ENCODE measurements at places on chromosomes 3 and 15. TPM values are rescaled to one million over a fixed set of nuclear protein-coding genes. Genes with fewer than 3 reads are reported as not detected.

DNA sequence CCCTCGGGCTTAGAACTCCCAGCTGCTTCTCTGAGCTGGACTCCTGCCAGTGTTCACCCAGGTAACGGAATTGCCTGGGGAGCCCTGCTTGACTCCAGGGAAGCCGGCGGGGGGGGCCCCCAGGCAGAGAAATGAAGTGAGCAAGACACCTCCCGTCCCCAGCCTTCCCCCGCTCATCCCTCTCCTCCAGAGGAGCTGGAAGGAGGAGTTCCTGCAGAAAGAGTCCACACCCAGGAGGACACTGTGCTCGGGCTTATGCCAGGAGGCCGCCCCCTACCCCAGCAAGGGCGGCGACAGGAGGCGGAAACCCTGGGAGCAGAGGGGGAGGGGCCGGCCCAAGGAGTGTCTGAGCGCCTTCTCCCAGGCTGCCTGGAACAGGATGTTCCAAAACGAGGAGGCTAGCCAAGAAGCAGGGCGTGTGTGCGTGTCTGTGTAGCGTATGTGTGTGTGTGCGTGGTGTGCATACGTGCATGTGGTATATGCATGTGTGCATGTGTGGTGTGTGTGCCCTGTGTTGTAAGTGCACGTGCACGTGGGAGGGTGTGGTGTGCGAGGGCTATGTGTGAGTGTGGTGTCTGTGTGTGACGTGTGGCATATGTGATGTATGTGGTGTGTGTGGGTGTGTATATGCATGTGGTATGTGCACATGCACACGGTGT is 511.3 kb downstream of the SHQ1 start:
- peak overlapping the region; percentile 30 for H3K4me3 ChIP-seq
- no peak overlapping the region for H3K27ac ChIP-seq
- no peaks in the 10 kb centered on the region for H3K36me3 ChIP-seq
- no peaks in the 10 kb centered on the region for H3K4me1 ChIP-seq
- H3K27me3 ChIP-seq: no peaks in the 10 kb centered on the region

DNA sequence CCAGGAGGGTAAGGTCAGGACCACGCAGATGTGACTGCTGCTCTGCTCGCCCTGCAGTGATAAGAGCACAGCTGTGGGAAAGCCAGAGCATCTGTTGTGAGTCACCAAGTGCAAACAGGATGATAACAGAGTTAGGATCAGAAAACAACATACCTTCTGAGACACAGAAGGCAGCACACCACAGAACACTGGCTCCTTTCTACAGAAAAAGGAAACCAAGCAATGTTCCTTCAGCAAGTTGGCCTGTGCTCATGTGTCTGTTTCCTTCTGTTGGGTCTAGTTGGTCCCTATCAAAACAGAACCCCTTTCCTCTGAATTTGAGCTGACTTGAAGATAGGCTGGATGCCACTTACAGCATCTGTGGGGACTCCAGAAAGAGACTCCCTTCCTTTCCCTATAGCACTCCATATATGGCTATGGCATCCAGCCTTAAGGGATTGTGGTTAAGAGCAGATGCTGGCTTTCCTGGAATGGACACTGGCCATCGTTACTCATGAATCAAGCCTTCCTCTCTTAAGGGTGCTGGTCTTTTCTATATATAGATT is 440.7 kb upstream of the THBS1 start:
- H3K27me3 ChIP-seq: no peaks in the 10 kb centered on the region
- no peak overlapping the region for H3K27ac ChIP-seq
- no peak overlapping the region for H3K4me3 ChIP-seq
- H3K4me1 ChIP-seq: no peaks in the 10 kb centered on the region
- DNase-seq: no peak

DNA sequence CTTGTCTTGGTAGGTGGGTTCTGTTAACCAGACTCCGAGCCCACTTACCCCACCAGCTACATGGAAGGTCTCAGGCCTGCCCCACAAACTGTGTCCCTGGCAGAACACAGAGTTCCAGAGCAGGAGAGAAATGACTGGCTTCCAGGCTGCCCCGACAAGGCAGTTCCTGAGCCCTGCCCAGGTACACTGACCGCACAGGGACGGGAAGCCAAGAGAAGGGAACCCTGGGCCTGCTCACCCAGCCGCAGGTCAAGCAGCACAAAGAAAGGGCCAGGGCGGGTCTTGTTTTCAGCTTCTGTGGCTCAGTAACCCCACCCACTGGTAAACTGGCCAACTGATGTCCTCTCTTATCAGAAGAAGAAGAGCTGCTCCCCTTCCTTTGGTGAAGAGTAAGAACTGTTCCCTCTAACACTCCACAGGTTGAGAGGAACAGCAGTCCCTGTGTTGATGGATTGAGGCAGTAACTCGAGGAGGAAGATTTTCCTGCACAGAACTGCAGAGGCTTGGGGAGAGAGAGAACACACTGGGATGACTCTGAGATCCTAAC is 68.4 kb downstream of the CRTC3 start:
- DNase-seq: no peak
- peak overlapping the region; percentile 44 for H3K27ac ChIP-seq
- no peak overlapping the region for H3K4me3 ChIP-seq
- H3K36me3 ChIP-seq: no peaks in the 10 kb centered on the region
- H3K4me1 ChIP-seq: no peaks in the 10 kb centered on the region
- no peaks in the 10 kb centered on the region for H3K27me3 ChIP-seq

DNA sequence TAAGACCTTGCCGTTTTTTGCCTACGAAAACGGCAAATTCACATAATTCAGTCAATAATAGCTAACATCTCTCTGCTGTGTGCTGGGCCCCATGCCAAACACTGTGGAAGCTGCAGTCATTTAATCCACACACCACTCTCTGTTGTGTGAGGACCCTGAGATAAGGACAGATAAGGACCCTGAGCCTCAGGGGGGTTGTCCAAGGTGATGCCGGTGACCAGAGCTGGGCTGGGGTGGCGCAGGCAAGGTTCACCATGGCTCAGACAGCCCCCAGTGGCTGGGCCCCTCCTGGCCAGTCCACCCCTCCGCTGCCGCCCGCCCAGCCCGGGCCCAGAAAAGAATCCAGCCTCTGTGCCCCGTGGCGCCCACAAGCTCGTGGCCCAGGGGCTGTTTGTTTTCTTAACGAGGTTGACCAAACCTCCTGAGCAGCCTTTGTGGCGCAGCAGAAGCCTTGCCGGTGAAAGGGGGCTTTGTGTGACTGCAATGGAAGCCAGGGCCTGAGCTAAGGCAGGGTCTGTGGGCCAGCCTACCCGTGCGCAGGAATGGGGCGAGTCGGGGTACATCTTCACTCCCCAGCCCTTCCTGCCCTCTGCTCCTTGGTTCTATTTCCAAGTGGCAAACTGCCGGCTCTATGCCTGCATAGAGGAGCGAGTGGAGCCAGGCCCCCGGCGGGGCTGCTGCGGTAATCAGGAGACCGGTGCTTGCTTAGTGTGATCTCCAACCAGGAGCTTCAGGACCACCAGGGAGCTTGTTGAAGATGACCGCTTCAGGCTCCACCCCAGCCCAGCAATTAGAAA is 4.4 kb upstream of the SNX22 start:
- H3K4me1 ChIP-seq: no peaks in the 10 kb centered on the region
- no peaks in the 10 kb centered on the region for H3K36me3 ChIP-seq
- no peak overlapping the region for H3K4me3 ChIP-seq
- no peak for DNase-seq
- H3K27ac ChIP-seq: no peak overlapping the region
- no peaks in the 10 kb centered on the region for H3K27me3 ChIP-seq

DNA sequence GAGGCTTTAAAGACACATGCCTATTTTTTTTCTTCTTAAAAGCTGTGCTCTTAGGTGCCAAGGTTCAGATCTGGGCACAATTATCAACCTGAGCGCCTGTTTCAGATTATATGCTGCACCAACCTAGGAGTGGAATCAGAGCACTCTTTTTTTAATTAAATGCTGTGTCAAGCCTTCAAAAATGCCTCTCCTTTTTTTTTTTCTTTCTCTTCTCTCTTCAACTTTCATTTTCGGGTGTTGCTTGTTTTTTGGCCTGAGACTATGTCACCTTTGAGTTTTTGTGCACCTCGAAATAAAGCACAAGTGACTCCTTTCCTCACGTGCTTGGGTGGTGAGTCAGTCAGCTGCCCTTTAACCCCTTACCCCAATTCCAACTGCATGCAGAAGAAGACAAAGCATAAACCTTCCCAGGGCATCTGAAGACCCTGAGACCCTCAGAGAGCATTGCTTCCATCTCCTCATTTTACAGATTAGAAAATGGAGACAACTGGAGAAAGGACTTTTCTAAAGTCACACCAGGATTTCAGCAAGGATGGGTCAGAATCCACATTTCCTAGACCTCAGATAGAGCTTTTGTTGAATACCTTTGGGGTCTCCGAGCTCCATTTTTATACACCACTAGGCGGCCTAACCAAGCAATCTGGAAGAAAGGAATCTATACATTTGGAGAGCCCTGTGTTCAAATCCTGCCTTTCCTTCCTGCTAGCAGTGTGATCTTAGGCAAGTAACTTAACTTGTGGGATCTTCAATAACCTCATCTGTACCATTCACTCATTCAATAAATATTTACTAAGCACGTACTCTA is 631 bp upstream of the PRICKLE2 start:
- peak overlapping the region; percentile 27 for H3K4me3 ChIP-seq
- H3K4me1 ChIP-seq: peaks cover 7% of the 10 kb centered on the region
- peak overlapping the region; percentile 92 for H3K27ac ChIP-seq
- no peak for DNase-seq
- no peaks in the 10 kb centered on the region for H3K27me3 ChIP-seq

DNA sequence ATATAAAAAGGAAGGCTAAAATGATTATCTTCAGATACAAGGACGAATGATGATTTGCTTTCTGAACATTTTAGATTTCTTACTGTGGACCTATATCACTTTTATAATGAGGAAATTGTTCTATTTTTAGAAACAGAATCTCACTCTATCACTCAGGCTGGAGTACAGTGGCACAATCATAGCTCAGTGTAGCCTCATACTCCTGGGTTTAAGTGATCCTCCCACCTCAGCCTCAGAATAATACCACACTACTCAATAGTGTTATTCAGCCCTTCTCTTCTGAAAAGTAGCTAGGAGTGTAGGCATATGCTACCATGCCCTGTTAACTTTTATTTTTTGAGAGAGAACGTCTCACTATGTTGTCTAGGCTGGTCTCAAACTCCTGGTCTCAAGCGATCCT is 15.8 kb downstream of the DNAJC13 start:
- H3K4me1 ChIP-seq: no peaks in the 10 kb centered on the region
- no peaks in the 10 kb centered on the region for H3K27me3 ChIP-seq
- no peak overlapping the region for H3K4me3 ChIP-seq
- H3K36me3 ChIP-seq: no peaks in the 10 kb centered on the region
- no peak overlapping the region for H3K27ac ChIP-seq

GRCh38 chr3:136708333-136708985 is 43.7 kb downstream of the STAG1 start:
- no peak overlapping the region for H3K4me3 ChIP-seq
- H3K36me3 ChIP-seq: no peaks in the 10 kb centered on the region
- no peak overlapping the region for H3K27ac ChIP-seq
- H3K27me3 ChIP-seq: no peaks in the 10 kb centered on the region

The LINGO1 gene
- 1.2 TPM for total RNA-seq

- H3K27me3 ChIP-seq: no peaks in the 10 kb centered on the region
- H3K4me3 ChIP-seq: no peak overlapping the region
- H3K36me3 ChIP-seq: no peaks in the 10 kb centered on the region
- DNase-seq: no peak
Measured at GRCh38 chr3:190340071-190340470, 17.8 kb upstream of the CLDN1 start.

GRCh38 chr15:82972990-82973389 is 13.0 kb upstream of the RAMAC start:
- H3K4me1 ChIP-seq: no peaks in the 10 kb centered on the region
- H3K4me3 ChIP-seq: no peak overlapping the region
- no peak overlapping the region for H3K27ac ChIP-seq
- DNase-seq: no peak
- no peaks in the 10 kb centered on the region for H3K27me3 ChIP-seq

DNA sequence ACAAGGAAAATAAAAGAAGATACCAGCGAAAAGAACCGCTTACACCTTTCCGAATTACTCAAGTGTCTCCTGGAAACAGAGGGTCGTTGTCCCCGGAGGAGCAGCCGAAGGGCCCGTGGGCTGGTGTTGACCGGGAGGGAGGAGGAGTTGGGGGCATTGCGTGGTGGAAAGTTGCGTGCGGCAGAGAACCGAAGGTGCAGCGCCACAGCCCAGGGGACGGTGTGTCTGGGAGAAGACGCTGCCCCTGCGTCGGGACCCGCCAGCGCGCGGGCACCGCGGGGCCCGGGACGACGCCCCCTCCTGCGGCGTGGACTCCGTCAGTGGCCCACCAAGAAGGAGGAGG is 325 bp downstream of the ALCAM start:
- H3K4me1 ChIP-seq: no peaks in the 10 kb centered on the region
- H3K4me3 ChIP-seq: peak overlapping the region; percentile 74
- H3K27me3 ChIP-seq: no peaks in the 10 kb centered on the region
- H3K36me3 ChIP-seq: no peaks in the 10 kb centered on the region
- DNase-seq: no peak

The ITPKA gene
- not detected for total RNA-seq

DNA sequence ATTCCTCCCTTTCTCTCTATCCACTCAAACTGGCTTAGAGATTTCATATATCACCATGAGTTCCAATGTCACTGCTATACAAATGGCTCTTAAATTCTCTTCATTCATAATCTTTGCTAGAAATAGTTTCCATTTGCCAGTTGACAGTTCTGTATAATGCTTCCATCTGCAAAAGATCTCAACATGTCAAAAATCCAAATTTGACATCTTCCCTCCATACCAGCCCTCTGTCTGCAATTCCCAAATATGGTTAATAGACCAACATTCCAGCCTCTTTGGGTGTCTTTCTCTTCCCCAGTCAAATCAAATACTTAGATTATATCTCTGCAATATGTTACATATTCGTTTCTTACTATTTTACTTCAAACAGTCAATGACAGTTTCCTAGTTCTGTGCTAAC is 64.2 kb upstream of the SERPINI2 start:
- no peaks in the 10 kb centered on the region for H3K36me3 ChIP-seq
- no peak overlapping the region for H3K4me3 ChIP-seq
- no peak overlapping the region for H3K27ac ChIP-seq
- no peak for DNase-seq
- H3K27me3 ChIP-seq: no peaks in the 10 kb centered on the region

The LDHAL6B gene
- total RNA-seq: not detected

DNA sequence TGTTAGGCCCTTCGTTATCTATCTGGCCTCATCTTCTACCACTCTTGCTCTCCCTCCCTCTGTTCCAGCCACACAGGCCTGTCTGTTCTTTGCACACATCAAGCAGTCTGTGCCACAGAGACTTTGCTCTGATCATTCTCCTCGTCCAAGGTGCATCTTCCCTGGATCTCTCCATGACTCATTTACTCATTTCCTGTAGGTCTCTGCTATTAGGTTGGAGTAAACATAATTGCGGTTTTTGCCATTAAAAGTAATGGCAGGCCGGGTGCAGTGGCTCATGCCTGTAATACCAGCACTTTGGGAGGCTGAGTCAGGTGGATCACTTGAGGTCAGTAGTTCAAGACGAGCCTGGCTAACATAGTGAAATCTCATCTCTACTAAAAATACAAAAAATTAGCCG is 9.5 kb upstream of the C3orf49 start:
- no peaks in the 10 kb centered on the region for H3K36me3 ChIP-seq
- no peak for DNase-seq
- H3K27ac ChIP-seq: no peak overlapping the region

GRCh38 chr3:124800076-124800475 is 69.8 kb downstream of the UMPS start:
- no peak for DNase-seq
- peak overlapping the region; percentile 41 for H3K27ac ChIP-seq
- H3K36me3 ChIP-seq: no peaks in the 10 kb centered on the region
- no peaks in the 10 kb centered on the region for H3K27me3 ChIP-seq
- H3K4me1 ChIP-seq: no peaks in the 10 kb centered on the region

- no peak for DNase-seq
- peaks cover 6% of the 10 kb centered on the region for H3K36me3 ChIP-seq
- H3K27me3 ChIP-seq: no peaks in the 10 kb centered on the region
- no peaks in the 10 kb centered on the region for H3K4me1 ChIP-seq
Measured at GRCh38 chr3:114671741-114672510, 378.1 kb downstream of the TIGIT start.

Data from breast epithelium (tissue), 4 donors.